ENCODE measurements at places on chromosomes 1 and 21.

DNA sequence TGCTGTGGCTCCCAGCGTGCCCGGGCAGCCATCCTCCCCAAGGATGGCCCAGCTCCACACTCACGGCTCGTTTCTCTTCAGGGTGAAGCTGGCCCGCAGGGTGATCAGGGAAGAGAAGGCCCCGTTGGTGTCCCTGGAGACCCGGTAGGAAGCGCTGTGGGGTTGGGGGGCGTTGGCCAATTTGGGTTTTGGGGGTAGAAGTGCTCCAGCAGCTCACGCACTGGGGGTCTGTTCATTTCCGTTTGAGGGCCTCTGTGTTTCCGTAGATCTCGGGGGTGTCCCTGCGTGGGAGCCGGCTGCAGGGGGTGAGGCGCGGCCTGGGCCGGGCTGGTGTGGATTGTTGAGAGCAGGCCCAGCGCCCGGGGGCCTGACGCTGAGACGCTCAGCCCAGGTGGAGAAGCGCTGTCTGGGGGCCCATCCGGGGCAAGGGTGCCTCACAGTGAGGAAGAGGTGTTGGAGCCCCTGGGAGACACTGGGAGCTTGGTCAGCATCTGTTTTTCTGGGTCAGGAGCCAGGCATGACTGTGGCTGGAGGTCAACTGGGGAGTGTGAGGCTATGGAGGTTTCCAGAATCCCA is 12.6 kb downstream of the COL6A1 start:
- H3K27me3 ChIP-seq = no peaks in the 10 kb centered on the region
- peaks cover 12% of the 10 kb centered on the region for H3K4me1 ChIP-seq
- peak; percentile 75 for DNase-seq
- no peak overlapping the region for H3K4me3 ChIP-seq

DNA sequence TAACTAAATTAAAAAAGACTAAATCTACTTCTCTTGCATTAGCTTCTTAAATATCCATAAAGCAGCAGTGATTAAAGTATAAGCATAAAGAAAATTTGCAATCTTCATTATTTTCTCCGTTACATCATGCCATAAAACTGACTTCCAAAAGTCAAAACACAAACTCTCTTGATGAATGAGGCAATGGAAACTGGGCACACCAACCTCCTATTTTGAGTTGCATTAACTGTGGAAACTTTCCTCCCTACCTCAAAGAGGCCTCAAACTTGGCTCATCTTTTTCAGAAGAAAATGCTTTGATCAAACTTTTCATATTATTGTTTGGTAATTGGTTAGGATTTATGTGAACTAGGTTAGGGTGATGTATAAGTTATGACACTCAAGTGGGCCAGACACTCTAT is 4.1 kb upstream of the BTG3 start:
- H3K27ac ChIP-seq = no peak overlapping the region
- no peaks in the 10 kb centered on the region for H3K36me3 ChIP-seq
- H3K4me1 ChIP-seq = peaks cover 6% of the 10 kb centered on the region
- no peak overlapping the region for H3K4me3 ChIP-seq
- H3K27me3 ChIP-seq = no peaks in the 10 kb centered on the region
- DNase-seq = no peak

GRCh38 chr1:61839679-61840078 is 97.4 kb downstream of the PATJ start:
- no peaks in the 10 kb centered on the region for H3K27me3 ChIP-seq
- no peak overlapping the region for H3K27ac ChIP-seq
- no peaks in the 10 kb centered on the region for H3K4me1 ChIP-seq
- no peaks in the 10 kb centered on the region for H3K36me3 ChIP-seq

GRCh38 chr21:36471254-36471723 is 8.6 kb downstream of the CLDN14 start:
- peaks cover 6% of the 10 kb centered on the region for H3K27me3 ChIP-seq
- no peak for DNase-seq
- H3K27ac ChIP-seq = no peak overlapping the region
- no peak overlapping the region for H3K4me3 ChIP-seq
- no peaks in the 10 kb centered on the region for H3K36me3 ChIP-seq
- no peaks in the 10 kb centered on the region for H3K4me1 ChIP-seq

GRCh38 chr1:214902636-214903320 is 179.8 kb upstream of the KCNK2 start:
- no peak overlapping the region for H3K27ac ChIP-seq
- H3K4me1 ChIP-seq = no peaks in the 10 kb centered on the region
- H3K27me3 ChIP-seq = no peaks in the 10 kb centered on the region
- DNase-seq = no peak
- no peaks in the 10 kb centered on the region for H3K36me3 ChIP-seq

GRCh38 chr1:77010937-77011336 is 143.7 kb downstream of the ST6GALNAC5 start:
- no peaks in the 10 kb centered on the region for H3K27me3 ChIP-seq
- DNase-seq = no peak
- H3K4me1 ChIP-seq = no peaks in the 10 kb centered on the region
- H3K27ac ChIP-seq = no peak overlapping the region

- no peaks in the 10 kb centered on the region for H3K36me3 ChIP-seq
- no peak overlapping the region for H3K27ac ChIP-seq
- no peak for DNase-seq
- H3K4me3 ChIP-seq = no peak overlapping the region
- H3K4me1 ChIP-seq = peaks cover 21% of the 10 kb centered on the region
- H3K27me3 ChIP-seq = no peaks in the 10 kb centered on the region
Observed at GRCh38 chr1:28091043-28091781, 2.8 kb upstream of the EYA3 start.

- no peaks in the 10 kb centered on the region for H3K36me3 ChIP-seq
- DNase-seq = no peak
- no peaks in the 10 kb centered on the region for H3K4me1 ChIP-seq
Observed at GRCh38 chr1:155871390-155871789, 12.0 kb downstream of the SYT11 start.

GRCh38 chr21:21468003-21468402 is 469.8 kb downstream of the NCAM2 start:
- H3K4me1 ChIP-seq = no peaks in the 10 kb centered on the region
- H3K27me3 ChIP-seq = no peaks in the 10 kb centered on the region
- H3K36me3 ChIP-seq = no peaks in the 10 kb centered on the region
- DNase-seq = no peak
- no peak overlapping the region for H3K27ac ChIP-seq

DNA sequence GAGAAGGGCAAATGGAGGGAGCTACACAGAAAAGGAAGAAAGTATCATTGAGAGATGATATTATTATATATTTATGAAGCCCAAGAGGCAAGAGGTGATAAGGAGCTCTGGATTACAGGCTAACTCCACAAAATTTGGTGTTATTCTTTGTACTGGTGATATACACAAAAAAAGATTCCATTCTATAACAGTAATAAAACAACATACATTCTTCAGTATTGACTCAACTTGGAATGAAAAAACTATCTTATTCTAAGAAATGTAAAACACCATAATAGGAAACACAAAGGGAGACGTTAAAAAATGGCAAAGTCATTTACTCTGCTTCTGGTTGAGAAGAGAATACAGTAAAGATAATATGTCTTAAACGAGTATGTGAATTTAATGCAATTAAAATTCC is 99.4 kb downstream of the TEX35 start:
- H3K4me1 ChIP-seq = peaks cover 2% of the 10 kb centered on the region
- H3K27ac ChIP-seq = no peak overlapping the region
- no peak for DNase-seq
- H3K36me3 ChIP-seq = no peaks in the 10 kb centered on the region
- no peak overlapping the region for H3K4me3 ChIP-seq

- peak overlapping the region; percentile 55 for H3K4me3 ChIP-seq
- peaks cover 26% of the 10 kb centered on the region for H3K4me1 ChIP-seq
- H3K36me3 ChIP-seq = no peaks in the 10 kb centered on the region
- no peak for DNase-seq
- H3K27me3 ChIP-seq = peaks cover 69% of the 10 kb centered on the region
- H3K27ac ChIP-seq = peak overlapping the region; percentile 58
Observed at GRCh38 chr1:115839029-115839678, 1.8 kb downstream of the NHLH2 start.

- H3K36me3 ChIP-seq = peaks cover 19% of the 10 kb centered on the region
- no peaks in the 10 kb centered on the region for H3K27me3 ChIP-seq
- no peak for DNase-seq
Observed at GRCh38 chr1:43455213-43455889, 1.6 kb upstream of the HYI start.
